ENCODE measurements at places on chromosomes 4 and X.
A peak's percentile ranks its signal among the peaks of the same experiment; 100 is the strongest.

DNA sequence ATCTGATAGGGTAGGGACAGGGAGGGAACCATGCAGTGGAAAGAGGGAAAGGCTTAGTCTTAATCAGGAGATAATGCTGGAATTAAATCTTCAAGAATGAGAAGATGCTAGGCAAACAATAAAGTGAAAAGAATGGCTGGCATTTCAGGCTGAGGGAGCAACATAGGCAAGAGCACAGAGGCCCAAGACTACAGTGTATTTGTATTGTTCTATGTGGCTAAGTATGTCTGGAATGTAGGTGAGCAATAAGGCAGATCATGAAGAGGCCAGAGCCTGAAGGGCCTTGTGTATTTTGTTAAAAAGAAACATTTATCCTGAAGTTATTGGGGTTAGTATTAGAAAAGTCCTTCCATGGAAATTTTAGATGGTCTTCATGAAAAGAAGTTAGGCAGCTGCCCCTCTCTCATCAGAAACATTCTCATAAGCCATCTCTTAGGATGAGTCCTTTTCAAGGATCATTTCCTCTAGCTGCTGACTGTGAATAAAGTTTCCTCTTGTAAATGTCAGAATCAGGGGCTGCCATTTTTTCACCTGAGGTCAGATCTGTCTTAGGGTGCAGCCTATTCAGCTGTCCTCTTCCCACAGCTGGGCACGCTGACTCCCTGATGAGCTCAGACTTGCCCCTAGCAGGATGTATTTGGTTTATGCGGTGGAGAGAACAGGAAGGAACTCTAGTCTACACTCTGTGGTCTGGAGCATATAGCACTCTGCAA, 46.3 kb downstream of the ATP10D start:
- peak; percentile 33 for DNase-seq

GRCh38 chrX:129653971-129654651, 645 bp downstream of the APLN start:
- DNase-seq, result no peak

DNA sequence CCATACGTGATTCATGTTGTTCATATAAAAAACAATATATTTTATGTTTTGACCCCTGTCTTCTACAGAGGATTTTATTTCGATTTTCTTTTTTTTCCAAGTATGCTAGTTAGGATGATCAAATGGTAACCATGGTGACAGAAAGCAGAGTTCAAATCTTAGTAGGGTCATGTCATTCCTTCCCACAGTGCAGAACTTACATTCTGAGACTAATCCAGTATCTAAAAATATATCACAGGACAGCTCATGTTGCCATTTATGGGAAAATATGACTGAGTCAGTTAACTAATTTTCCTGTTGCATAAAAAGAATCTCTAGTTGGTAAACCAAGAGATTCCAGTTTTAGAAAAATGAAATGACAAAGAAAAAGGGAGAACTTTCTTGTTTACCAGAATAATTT, 209.5 kb downstream of the PARM1 start:
- no peak for DNase-seq

GRCh38 chrX:140180585-140180984, 215.3 kb upstream of the CXorf66 start:
- DNase-seq, result no peak

- DNase-seq, result no peak
Observed at GRCh38 chr4:140755774-140756318, 339 bp downstream of the TBC1D9 start.

GRCh38 chr4:37058826-37059225, 185.7 kb upstream of the NWD2 start:
- no peak for DNase-seq

GRCh38 chr4:41590591-41590990, 52.6 kb downstream of the LIMCH1 start:
- no peak for DNase-seq

DNA sequence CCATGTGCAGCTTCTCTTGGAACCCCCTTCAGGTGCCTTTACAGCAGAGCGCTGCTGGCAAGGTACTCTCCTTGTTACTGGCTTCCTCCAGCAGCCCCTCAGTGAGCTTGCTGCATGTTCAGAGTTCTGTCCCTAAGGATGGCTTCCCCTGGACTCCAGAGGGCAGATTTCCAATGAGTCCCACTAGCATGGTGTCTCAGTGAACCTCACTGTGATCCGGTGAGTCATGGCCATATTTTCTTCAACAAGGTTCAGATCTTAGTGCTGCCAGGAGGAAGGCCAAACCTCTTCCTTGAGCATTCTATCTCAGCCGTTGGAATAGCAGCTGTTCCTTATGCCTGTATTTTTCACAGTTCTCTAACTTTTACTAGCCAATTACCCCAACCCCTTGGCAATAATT, 98.8 kb downstream of the CASK start:
- DNase-seq, result no peak

- DNase-seq, result no peak
Observed at GRCh38 chr4:154490583-154491340, 837 bp downstream of the DCHS2 start.

GRCh38 chr4:10582059-10582686, 102.4 kb downstream of the CLNK start:
- DNase-seq, result no peak

DNA sequence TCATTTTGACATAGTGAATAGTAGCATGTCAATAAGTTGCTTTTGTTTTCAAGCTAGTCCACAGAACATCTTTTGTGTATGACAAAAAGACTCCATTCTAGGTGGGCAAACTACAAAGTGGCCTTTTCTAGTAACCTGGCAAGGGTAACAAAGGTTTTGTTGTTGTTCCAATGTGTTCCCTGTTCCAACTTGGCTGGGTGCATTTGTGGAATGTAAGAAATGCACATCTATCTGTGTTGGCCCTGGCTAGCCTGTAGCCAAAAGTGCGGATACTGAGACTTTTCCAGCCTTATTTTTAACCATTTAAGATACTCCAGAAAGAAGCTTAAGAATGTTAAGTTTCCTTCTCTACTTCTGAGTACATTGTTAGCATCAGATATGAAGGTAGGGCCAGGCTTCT, 118.7 kb upstream of the CHRDL1 start:
- no peak for DNase-seq

DNA sequence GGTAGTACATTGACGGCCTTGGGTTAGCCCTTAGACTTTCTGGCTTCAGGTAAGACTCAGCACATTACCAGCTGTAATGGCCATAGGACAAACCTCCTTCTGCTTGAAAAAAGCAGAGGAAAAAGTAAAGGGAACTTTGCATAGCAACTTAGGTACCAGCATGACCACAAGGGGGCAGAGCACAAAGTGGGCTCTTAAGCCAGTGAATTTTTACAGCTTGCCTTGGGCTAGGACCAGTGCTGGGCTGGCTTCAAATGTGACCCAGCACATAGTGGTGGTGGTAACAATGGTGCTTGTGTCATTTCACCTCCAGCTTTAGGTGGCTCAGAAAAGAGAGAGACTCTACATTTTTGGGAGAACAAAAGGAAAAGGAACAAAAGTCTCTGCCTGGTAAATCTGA, 66.1 kb downstream of the KLHL4 start:
- DNase-seq, result no peak

- DNase-seq, result no peak
Observed at GRCh38 chr4:82969414-82969813, 41.2 kb downstream of the LIN54 start.

DNA sequence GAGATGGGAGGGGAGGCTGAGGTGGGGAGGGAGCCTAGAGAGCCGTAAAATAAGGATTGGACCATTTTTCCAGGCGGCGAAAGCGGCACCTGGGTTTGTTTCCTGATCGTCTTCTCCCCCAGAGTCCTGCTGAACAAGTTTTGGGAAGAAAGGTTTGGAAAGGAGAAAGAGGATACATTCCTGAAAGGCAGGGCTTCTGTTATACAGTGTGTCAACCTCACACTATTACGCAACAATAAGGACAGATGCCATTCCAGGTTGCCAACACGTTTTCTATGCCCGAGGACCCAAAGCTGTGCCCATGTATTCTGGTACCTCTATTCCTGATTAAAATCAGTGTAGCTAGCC, 658 bp downstream of the SCOC start:
- no peak for DNase-seq

- no peak for DNase-seq
Observed at GRCh38 chrX:69424161-69424560, 80.0 kb upstream of the NALF2 start.

DNA sequence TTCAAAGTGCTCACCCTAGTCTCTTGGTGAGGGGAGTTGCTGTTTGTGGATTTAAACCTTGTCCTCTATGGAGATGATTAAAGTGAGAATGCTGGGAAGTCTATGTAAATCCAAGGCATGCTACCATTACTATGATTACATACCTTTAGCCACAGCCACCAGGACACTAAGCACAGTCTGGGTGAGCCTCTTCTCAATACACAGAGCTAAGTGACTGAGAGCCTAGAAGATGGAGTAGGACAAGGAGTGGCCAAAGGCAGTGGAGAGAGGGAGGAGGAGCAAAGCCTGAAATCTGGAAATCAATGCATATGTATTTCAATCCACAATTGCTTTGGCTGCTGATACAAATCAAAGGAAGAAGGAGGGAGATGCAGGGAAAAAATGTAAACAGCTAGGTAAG, 12.7 kb upstream of the TSPAN5 start:
- no peak for DNase-seq

DNA sequence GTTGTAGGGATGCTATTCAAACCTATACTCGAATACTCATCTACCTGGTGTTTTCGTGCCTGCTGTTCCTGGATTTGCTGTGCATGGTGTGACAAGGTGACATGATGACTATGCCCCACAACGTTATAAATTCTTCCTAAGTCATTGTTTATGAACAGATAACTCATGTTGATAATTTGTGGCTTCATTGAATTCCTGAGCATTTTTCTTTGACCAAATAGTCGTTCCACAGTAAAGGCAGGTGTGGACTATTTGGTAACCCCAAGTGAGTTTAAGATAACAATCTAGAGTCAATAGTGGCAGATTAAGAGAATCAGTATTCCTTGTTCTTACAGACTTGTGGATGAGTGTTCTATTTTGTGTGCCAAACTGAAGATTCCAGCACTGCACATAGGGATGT, 59.9 kb downstream of the SNX25 start:
- DNase-seq, result no peak

GRCh38 chrX:134545510-134545909, 85.5 kb downstream of the HPRT1 start:
- DNase-seq, result no peak

DNA sequence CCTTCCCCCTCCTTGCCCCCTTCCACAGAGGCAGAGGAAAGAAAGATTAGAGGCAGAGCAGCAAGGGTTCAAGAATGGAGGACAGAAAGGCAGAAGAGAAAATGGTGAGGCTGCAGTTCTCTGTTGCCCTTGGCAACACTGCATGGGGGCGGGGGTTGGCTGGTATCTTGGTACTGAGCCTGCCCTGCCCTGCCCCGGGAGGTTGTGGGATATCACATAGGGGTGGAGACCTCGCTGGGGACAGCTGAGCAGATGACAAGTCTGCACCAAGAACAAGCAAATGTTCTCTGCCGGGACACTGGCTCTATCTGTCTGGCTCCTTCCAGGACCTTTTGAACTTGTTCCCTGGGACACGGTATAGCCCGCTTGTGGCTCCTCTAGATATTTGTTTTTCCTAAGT, 39.8 kb downstream of the NHS start:
- no peak for DNase-seq

GRCh38 chr4:12242354-12242753, 813.7 kb upstream of the HS3ST1 start:
- DNase-seq, result no peak

- DNase-seq, result no peak
Observed at GRCh38 chr4:79395841-79396240, 12.2 kb downstream of the GK2 start.

GRCh38 chrX:42094218-42094617, 170.9 kb upstream of the CASK start:
- DNase-seq, result no peak

- no peak for DNase-seq
Observed at GRCh38 chrX:16659321-16659720, 9.4 kb downstream of the S100G start.

DNA sequence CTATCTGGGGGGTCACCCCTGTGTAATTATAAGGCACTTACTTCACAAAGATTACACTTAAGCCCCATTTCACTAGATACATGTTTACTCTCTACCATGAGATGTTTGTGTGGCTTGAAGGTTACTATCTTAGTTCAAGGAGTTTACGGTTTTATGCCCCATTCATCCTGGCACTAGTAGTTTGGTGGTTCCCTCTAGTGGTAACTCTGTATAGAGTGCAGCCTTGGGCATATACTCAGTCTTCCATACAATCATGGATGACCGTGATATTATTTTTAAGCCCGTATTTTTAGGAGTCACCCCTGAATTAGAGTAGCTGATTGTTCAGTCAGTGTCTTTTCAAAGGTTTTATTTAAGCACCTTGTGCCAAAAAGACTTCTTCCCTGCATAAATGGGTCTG, 109.9 kb upstream of the FAM47C start:
- DNase-seq, result no peak

- no peak for DNase-seq
Observed at GRCh38 chr4:104457308-104457981, 37.2 kb downstream of the CXXC4 start.

- DNase-seq, result no peak
Observed at GRCh38 chr4:147780137-147780777, 48.4 kb downstream of the ARHGAP10 start.

DNA sequence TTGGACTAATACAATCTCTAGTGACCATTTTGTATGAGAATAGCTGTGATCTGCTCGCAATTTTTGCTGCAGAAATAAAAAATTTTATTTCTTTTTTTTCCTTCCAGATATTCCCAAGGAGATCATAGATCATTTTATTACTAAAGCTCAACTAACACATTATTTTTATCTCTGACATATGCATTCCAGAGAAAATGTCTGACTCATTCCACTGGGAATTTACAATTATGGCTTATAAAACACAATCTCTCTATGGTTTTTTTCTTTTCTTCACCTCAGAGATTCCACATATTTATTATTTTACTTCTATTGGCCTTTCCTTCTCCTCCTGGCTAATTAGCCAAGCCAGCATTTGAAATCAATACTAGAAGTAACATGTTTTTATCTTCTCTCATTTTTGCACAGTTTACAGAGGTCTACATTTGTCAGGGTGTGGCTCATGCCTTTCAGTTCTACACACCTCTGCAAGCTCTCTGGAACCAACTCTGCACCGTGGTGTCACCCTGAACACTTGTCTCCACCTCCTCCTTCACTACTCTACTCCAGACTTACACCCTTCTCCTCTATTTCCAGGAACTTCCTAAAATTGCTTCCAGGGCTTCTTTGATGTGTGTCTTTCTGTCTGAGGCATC, 59.8 kb upstream of the GPM6A start:
- DNase-seq, result no peak

- DNase-seq, result no peak
Observed at GRCh38 chrX:38798956-38799355, 2.3 kb upstream of the MID1IP1 start.

All from activated effector memory CD4-positive, alpha-beta T cell treated with Interleukin-2 at 50 U/mL for 16 hours (primary cell).